ENCODE measurements at places on chromosomes 16 and 17. TPM values are rescaled to one million over a fixed set of nuclear protein-coding genes. Genes with fewer than 3 reads are reported as not detected.

GRCh38 chr17:42199416-42200011 is 5.2 kb upstream of the GHDC start:
- DNase-seq: no peak
- H3K36me3 ChIP-seq: no peaks in the 10 kb centered on the region
- H3K27me3 ChIP-seq: no peaks in the 10 kb centered on the region
- no peak overlapping the region for H3K4me3 ChIP-seq

DNA sequence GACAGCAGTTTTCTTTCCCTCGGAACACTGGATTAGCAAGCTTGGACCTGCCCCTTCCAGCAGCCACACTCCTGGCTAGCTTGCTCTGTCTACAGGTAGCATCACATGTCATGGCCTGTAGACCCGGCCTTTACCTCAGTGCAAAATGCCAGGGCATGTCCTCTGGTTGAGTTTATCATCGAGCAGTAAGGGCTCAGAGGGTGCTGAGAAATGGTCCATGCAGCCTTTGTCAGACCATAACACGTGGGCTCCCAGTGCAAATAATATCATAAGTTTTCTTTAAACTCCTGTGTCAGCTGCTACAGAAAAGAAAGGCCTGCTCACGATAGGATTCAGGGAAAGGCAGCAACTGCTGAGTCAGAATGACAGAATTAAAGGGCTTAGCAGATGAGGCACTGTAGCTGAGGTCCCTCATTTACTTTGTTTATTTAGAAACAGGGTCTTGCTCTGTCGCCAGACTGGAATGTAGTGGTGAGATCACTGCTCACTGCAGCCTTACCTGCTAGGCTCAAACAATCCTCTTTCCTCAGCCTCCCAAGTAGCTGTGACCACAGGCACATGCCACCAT is 8.0 kb upstream of the GNA13 start:
- no peaks in the 10 kb centered on the region for H3K4me1 ChIP-seq
- H3K4me3 ChIP-seq: no peak overlapping the region
- no peaks in the 10 kb centered on the region for H3K36me3 ChIP-seq
- H3K27me3 ChIP-seq: no peaks in the 10 kb centered on the region

DNA sequence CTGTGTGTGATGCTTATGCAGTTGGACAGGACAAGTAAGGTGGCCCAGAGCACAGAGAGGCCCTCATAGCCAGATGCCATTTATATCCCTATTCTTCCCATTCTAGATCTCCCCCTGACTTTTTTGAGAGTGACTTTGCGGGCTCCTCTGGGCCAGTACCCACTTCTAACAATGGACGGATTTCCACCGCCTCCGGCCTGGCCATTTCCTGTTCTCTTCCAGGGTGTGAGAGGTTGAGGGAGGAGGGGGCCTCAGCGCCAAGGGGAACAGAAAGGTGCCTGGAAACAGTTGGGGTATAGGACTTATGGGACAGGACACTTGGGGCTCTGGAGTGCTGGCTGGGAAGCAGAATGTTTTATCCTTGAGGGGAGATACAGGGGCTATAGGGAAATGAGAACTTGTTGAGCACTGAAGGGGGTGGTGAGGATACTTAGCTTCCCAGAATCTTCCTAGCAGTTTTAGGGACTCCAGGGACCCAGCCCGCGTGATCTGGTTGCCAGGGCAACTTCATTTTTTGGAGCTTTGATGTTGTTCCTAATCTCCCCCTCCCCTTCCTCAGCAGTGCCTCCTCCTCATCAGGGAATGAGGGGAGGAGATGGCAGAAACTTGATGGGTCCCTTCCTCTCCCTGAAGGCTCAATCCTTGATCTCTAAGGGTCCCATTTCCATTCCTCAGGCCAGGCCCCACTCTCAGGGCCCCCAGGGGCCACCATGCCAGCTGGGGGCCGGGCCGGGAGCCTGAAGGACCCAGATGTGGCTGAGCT is 3.6 kb downstream of the TAOK2 start:
- peak overlapping the region; percentile 84 for H3K4me3 ChIP-seq
- H3K4me1 ChIP-seq: peaks cover 16% of the 10 kb centered on the region
- peak overlapping the region; percentile 90 for H3K27ac ChIP-seq
- no peak for DNase-seq
- H3K27me3 ChIP-seq: no peaks in the 10 kb centered on the region

STAC2 gene
- not detected for total RNA-seq

- no peaks in the 10 kb centered on the region for H3K27me3 ChIP-seq
- DNase-seq: no peak
- peak overlapping the region; percentile 81 for H3K27ac ChIP-seq
- peaks cover 38% of the 10 kb centered on the region for H3K4me1 ChIP-seq
- no peaks in the 10 kb centered on the region for H3K36me3 ChIP-seq
- peak overlapping the region; percentile 5 for H3K4me3 ChIP-seq
Observed at GRCh38 chr16:70430667-70431536, 8.0 kb downstream of the ST3GAL2 start.

GRCh38 chr17:33352526-33352925 is 59.4 kb upstream of the ASIC2 start:
- H3K4me1 ChIP-seq: no peaks in the 10 kb centered on the region
- no peak for DNase-seq
- H3K4me3 ChIP-seq: no peak overlapping the region
- H3K27me3 ChIP-seq: no peaks in the 10 kb centered on the region

GRCh38 chr17:41256291-41256685 is 1.1 kb downstream of the KRTAP9-9 start:
- no peak overlapping the region for H3K4me3 ChIP-seq
- no peaks in the 10 kb centered on the region for H3K27me3 ChIP-seq
- H3K27ac ChIP-seq: no peak overlapping the region
- H3K4me1 ChIP-seq: no peaks in the 10 kb centered on the region
- no peaks in the 10 kb centered on the region for H3K36me3 ChIP-seq

OR2C1 gene
- not detected for total RNA-seq

DNA sequence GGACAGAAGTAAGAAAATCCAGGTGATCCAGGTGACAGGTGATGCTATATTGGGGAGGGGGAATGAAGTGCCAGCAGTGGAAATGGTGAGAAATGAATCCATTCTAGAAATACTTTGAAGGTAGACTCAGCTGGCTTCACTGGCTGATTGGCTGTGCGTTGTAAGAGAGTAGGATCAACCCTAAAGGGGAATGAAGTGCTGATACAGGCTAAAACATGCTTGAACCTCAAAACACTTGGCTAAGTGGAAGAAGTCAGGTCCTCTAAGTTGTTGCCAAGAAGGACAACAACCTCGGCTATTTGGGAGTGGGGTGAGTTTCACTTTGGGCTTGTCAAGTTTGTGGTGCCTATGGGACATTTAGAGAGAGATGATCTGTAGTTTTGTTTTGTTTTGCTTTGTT is 24.1 kb upstream of the SCNN1B start:
- H3K36me3 ChIP-seq: no peaks in the 10 kb centered on the region
- H3K4me1 ChIP-seq: peaks cover 3% of the 10 kb centered on the region
- DNase-seq: no peak
- no peaks in the 10 kb centered on the region for H3K27me3 ChIP-seq
- H3K27ac ChIP-seq: peak overlapping the region; percentile 55
- no peak overlapping the region for H3K4me3 ChIP-seq

DNA sequence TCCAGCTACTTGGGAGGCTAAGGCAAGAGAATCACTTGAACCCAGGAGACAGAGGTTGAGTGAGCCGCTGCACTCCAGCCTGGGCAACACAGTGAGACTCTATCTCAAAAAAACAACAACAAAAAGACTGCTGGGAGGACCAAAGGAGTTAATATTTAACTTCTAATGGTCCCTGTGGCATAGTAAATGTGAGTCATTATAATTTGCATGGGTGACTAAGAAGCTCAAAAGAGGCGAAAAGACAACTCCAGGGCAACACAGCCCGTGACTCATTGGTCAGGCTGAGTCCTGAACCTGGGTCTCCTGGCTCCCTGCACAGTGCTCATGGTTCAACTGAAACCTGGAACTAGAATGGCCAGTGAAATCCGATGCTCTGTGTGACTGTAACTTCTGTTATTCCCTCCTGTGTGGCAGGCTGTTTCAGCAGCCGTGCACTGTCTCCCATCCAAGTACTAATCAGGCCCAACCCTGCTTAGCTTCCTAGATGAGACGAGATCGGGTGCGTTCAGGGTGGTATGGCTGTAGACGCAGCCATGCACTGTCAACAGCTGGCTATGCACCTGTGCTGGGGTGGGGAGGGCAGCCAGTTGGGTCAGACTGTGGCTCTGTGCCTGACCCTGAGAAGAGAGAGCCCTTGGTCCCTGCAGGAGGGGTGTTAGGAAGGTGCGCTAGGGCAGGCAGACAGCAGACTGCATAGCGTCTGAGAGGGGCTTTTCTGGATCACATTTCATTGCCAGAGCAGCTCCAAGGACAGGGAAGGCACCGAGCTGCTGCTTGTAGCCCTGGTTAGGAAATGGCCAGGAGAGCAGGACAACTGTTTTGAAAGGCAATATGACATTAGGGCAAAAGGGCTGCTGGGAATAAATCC is 14.5 kb upstream of the GPRC5C start:
- no peak overlapping the region for H3K4me3 ChIP-seq
- no peaks in the 10 kb centered on the region for H3K36me3 ChIP-seq
- no peaks in the 10 kb centered on the region for H3K27me3 ChIP-seq
- H3K27ac ChIP-seq: no peak overlapping the region
- no peak for DNase-seq
- no peaks in the 10 kb centered on the region for H3K4me1 ChIP-seq

DNA sequence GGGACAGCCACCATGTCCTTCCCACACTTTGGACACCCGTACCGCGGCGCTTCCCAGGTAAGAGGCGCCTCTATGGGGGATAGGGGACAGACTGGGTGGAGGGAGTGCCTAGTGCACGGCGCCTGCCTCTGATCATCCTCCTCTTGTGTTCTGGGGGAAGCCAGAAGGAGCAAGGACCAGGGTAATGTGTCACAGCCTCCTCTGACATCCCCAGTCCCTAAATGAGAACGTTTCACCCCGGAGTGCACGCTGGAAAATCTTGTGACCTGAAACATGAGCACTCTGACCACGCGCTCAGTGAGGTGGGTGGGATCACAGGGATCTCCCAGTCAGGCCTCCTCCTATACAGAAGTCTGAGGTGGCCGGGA is 1.1 kb downstream of the IRX6 start:
- no peak overlapping the region for H3K27ac ChIP-seq
- DNase-seq: no peak
- H3K4me1 ChIP-seq: no peaks in the 10 kb centered on the region

DNA sequence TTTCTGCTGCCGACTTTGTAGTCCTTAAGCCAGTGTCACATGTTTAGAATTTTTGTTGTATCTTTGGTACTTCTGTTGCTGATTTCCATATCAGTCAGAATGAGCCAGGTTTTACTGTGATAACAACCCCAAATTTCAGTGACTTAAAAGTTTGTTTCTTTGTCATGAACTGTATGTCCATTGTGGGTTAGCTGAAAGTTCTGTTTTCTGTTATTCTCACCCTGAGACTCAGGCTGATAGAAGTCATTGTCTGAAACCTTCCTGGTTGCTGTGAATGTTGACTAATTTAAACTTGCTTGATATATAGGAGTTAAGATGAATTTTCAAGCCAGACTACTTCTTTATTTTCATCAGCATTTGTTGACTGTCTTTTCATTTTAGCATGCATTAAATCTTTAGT is 68.8 kb downstream of the MRTFB start:
- H3K36me3 ChIP-seq: no peaks in the 10 kb centered on the region
- H3K4me3 ChIP-seq: no peak overlapping the region
- H3K27me3 ChIP-seq: no peaks in the 10 kb centered on the region
- no peak for DNase-seq
- no peaks in the 10 kb centered on the region for H3K4me1 ChIP-seq
- H3K27ac ChIP-seq: no peak overlapping the region

ACD gene
- total RNA-seq: 20.6 TPM

SNRNP25 gene
- total RNA-seq: 17.4 TPM

- H3K4me3 ChIP-seq: peak overlapping the region; percentile 63
- peak overlapping the region; percentile 98 for H3K27ac ChIP-seq
- H3K27me3 ChIP-seq: no peaks in the 10 kb centered on the region
- DNase-seq: peak; percentile 78
Observed at GRCh38 chr16:22192261-22193062, 13.6 kb upstream of the EEF2K start.

DNA sequence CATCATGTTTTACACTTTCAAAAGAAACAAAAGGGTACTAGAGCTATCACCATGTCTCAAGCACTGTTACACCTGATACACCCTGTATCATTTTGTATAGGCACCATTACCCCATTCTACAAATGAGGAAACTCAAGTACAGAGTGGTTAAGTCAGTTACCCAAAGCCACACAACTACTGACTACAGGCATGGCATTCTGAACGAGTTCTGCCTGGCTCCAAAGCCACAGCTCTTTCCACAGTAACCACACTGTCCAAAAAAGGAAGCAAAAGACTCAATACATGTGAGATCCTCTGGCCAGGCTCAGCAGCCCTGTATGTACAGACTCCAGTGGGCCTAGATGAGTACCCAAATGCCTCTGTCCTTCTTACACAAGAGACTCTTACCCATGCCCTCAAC is 4.7 kb downstream of the DYNC1LI2 start:
- no peak overlapping the region for H3K27ac ChIP-seq
- no peak overlapping the region for H3K4me3 ChIP-seq
- peaks cover 21% of the 10 kb centered on the region for H3K4me1 ChIP-seq
- H3K36me3 ChIP-seq: no peaks in the 10 kb centered on the region
- DNase-seq: no peak

AGRP gene
- not detected for total RNA-seq

GRCh38 chr17:49696233-49696761 is 11.5 kb downstream of the SLC35B1 start:
- no peaks in the 10 kb centered on the region for H3K4me1 ChIP-seq
- H3K36me3 ChIP-seq: no peaks in the 10 kb centered on the region
- no peak overlapping the region for H3K27ac ChIP-seq
- no peak for DNase-seq
- H3K27me3 ChIP-seq: no peaks in the 10 kb centered on the region
- H3K4me3 ChIP-seq: no peak overlapping the region

DNA sequence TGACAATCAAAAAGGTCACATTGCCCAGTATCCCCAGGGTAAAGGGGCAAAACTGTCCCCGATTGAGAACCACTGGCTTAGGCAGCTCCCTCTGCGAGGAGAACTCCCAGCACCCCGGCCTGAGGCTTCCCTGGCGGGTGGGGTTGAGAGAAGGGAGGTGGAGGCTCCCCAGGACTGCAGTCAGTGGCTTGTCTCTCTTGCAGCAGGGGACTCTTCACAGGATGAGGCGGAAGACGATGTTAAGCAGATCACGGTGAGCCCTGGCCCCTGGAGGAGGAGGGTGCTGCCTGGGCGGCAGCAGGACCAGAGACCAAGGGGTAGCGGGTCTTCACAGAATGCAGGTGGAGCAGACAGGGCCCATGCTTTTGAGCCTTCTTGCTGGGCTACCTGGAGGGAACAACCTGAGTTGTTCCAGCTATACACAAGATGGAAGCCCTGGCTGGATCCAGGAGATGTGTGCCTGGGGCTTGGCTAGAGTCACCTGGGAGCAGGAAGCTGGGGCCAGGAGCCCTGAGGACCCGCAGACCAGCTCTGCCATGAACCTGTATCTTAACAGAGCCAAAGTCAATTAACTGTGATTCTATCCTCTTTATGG is 16.8 kb downstream of the POLR3E start:
- H3K27ac ChIP-seq: peak overlapping the region; percentile 48
- H3K36me3 ChIP-seq: no peaks in the 10 kb centered on the region
- DNase-seq: no peak
- no peaks in the 10 kb centered on the region for H3K27me3 ChIP-seq

GRCh38 chr16:73878611-73879010 is 418.0 kb upstream of the PSMD7 start:
- peaks cover 4% of the 10 kb centered on the region for H3K27me3 ChIP-seq
- H3K4me3 ChIP-seq: no peak overlapping the region
- no peak overlapping the region for H3K27ac ChIP-seq
- H3K36me3 ChIP-seq: no peaks in the 10 kb centered on the region

Measured in breast epithelium (tissue), 4 donors.